HFFc6 (cell line): ENCODE measurements at places on chromosomes 7 and 10. TPM values are rescaled to one million over a fixed set of nuclear protein-coding genes. Genes with fewer than 3 reads are reported as not detected.

GRCh38 chr10:133276435-133277201 is at the start of gene ADAM8:
Gene ADAM8 (minus strand): TSS chr10:133276868. CDS start chr10:133276817, 51 bp downstream.
- no peak for DNase-seq

- DNase-seq: no peak
These were observed 385.6 kb upstream of the PHF14 start for GRCh38 chr7:10588084-10588483.

Gene ZNF853
- total RNA-seq: 0.05 to 0.07 TPM (median 0.05 TPM) in 3 replicates

DNA sequence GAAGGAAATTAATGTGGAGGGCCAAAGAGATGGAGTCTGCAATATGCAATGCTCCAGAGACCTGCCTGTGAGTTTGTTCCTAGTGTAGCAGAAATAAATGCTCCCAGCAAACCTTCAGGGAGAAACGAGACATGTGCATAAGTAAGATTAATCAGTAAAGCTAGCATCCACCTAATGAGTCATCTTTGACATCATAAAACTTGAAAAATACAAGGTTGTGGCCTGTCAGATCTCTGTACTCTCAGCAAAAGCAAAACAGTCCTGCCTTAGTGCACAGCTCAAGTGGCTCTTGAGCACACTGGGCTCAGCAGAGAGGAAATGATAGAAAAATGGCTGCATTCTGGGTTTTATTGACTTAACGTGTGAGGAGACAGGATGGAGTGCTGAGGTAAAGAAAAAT is 32.5 kb upstream of the ERCC6 start:
- peak; percentile 45 for DNase-seq

DNA sequence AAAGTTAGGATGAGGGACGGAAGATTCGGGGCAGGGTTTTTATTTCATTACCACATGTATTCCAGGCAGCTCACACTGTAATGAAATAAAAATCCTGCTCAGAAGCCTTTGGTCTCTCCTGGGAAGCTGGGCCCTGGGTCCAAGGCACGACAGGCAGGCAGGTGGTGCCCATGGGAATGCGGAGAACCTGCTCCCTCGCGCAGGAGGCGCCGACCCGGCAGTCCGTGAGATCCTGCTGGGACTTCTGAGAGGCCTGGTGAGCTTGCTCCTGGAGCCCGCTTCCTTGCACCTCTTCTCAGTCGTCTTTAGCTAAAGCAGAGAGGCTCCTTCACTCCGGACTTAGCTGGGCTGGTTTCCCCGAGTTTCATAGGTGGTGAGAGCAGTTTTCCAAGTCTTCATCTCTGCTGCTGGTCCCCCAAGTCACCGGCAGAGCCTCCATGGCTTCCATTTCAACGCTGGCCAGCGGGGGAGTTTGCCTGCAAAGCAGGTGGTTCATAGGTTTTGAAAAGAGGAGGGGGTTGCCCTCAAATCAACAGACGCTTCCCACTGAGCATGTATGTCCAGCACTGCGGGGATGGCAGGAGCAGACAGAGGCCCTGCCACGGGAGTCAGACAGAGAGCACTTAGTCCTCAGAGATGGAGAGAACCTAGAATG is 24.5 kb downstream of the IL15RA start:
- no peak for DNase-seq

Gene TMEM213
- not detected in 3 replicates for total RNA-seq

DNA sequence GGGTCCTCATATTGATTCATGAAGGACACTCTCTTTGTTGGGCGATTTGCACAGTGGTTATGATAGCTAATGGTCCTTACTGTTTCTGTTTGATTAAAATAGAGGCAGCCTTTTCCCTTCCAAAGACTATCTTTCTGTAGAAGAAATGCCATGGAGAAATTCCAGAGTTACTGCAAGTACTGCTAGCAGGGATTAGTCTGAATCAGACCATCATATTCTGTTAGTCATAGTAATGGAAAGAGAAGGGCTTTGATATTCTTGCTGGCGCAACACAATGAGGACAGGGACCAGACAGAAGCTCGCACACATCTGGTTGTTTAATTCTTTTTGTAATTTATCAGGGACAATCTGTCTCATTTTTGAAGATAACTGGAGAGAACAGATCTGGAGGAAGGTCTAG is 304.5 kb upstream of the FZD8 start:
- no peak for DNase-seq

Gene HBP1
- 28.1 to 37.2 TPM (median 29.8 TPM) in 3 replicates for total RNA-seq

- peak; percentile 39 for DNase-seq
These were observed 22.2 kb downstream of the MPP7 start for GRCh38 chr10:28280652-28281051.

DNA sequence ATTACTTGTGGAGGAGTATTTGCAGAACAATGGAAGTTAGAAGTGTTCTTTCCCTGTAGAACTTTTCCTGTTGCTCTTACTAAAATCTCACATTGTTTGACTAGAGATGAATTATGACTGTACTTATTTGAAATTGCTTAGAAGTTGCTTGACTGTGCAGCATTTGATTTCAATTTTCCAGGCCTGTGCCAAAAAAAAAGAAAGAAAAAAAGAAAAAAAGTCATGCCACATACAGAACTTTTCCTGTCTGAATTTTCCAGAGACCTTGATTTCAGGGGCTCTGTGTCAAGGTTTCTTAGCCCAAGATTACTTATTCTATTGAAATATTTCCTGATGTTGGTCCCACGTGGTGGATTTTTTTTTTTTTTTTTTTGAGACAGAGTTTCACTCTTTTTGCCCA is 3.5 kb upstream of the FAM171A1 start:
- DNase-seq: no peak

Gene ZNF425
- total RNA-seq: 2.2 and 2.6 TPM in 2 replicates

DNA sequence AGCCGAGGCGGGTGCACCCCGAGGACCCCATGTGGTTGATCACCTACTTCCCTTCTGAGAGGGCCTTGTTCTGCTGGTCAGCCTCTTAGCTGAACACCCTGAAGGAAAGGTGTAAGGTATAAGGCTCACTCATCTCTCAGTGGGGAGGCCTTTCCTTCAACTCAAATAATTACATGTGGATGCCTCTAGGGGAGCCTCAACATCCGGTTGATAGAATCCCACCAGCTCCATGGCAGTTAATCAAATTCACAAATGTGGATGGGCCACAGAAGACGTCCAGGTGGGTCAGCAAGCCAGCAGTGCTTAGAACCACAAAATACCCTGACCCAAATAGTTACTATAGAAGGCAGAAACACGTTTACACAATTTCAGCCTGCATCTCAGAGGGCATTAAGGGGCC is 37.7 kb upstream of the ZNF32 start:
- no peak for DNase-seq

GRCh38 chr10:76080991-76081390 is 649.6 kb downstream of the LRMDA start:
- peak; percentile 12 for DNase-seq

GRCh38 chr10:72276421-72277339 is 3.0 kb downstream of the DDIT4 start:
- DNase-seq: no peak
